ENCODE measurements at places on chromosomes 6 and 20.

DNA sequence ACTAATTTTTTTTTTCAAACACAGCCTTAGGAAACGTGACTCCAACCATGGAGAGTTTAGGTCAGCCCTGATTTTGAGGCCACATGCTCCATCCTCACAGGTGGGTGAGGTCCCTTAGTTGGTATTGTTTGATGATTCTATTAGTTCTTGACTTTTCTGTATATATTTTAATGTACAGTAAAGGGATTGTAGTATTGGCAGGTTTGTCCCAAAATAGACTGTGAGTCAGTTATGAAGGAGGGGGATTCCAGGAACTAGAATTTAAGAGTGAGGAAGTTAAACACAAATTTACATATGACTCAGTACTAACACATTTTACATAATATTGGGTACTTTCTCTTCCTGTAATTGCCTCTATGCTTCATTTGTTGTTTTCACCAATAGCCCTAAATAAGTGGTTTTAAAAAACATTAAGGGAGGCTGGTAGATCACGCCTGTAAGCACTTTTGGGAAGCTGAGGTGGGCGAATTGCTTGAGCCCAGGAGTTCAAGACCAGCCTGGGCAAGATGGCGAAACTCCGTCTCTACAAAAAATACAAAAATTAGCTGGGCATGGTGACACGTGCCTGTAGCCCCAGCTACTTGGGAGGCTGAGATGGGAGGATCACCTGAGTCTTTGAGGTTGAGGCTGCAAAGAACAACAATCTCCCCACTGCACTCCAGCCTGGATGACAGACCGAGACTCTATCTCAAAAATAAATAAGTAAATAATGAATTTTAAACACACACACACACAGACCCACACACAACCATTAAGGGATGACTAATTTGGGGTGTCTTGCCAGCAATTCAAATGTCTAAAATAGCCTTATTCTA lies 81.8 kb downstream of the SGK1 start:
- DNase-seq = no peak

DNA sequence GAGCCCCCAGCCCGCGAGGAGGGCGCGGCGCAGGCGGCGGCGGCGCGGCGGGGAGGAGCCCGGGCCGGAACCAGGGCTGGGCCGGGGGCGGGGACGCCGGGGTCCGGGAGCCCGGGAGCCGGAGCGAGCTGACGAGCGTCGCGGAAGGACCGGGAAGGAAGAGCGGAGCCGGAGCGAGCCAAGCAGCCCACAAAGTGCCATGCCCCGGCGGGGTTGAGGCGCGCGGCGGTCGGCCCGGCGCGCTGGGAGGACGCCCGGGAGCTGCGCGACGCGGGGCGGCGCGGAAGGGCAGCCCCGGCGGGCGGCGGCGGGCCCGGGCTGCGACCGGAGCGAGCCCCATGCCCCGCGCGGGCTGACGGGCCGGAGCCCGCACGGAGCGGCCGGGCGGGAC lies 289 bp downstream of the FOXP4 start:
- no peak for DNase-seq

- no peak for DNase-seq
Measured at GRCh38 chr20:38435555-38435939, 419 bp upstream of the SNHG17 start.

- no peak for DNase-seq
Measured at GRCh38 chr6:20252311-20252710, 40.0 kb upstream of the MBOAT1 start.

DNA sequence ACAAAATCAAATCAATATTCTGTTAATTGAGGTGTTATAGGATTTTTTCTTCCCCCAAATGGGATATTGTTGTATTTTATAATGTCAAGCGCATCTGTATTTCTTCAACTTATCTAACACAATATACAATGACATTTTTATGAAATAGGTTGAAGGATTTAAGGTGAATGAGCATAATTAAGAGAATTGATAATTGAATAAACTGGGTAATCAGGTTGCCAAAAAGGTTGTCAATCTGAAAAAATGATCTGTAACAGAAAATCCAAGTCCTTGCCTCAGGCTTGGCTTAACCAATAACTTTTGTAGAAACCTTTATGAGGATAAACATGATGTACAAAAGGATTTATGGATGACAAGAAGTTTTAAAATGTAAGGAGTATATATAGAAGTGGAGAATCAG lies 1101.7 kb upstream of the EYS start:
- DNase-seq = no peak

GRCh38 chr20:32886652-32887051 lies 27.9 kb downstream of the EFCAB8 start:
- DNase-seq = no peak

GRCh38 chr6:18493382-18493891 lies 106.3 kb downstream of the RNF144B start:
- DNase-seq = no peak

GRCh38 chr20:48695255-48695654 lies 132.5 kb downstream of the PREX1 start:
- DNase-seq = no peak

DNA sequence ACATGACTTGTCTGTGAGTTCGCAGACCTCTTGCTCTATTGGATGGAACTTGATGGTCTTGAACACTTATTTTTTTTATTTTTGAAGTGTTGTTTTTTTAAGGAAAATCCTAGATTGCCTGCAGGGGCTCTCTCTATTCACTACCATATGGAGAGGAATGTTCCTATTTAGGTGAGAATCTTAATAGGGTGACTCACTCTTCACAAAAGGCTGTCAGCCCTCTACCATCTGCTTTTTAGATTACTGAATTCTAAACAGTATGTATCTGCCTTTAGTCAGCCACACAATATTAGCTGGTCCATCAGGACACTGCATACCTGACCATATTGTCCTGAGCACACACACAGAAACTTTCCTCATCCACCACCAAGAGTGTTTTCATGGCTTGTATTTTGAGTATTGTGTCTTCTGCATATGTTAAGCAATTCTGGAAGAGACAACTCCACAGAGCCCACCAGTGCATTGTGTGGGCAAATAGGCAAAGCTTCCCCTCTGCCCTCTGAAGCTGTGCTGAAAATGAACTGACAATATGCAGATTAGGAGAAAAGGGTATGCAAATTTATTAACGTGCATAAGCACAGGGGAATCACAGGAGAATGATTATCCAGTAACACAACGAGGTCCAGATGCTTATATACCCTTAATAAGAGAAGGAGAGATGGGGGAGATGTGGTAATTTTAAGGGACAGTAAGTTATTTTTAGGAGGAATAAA lies 6.6 kb upstream of the BTBD9 start:
- DNase-seq = no peak

DNA sequence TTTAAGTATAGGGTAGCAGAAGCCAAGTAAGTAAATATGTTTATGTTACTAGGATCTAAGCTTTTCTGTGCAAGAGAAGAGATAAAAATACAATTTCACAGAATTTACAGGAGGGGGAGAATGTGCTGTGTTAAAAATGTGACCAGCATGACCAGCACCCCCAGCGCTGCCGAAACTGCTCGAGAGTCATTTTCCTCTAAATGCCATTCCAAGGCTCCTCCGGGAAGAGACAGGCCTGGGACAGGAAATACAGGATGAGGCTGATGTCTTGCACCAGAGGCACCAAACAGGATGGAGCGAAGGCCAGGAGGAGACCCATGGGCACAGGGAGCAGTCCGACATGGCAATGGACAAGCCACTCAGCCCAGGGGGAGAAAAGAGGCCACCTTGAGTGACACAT lies 21.1 kb downstream of the TAF4 start:
- DNase-seq = no peak

- DNase-seq = no peak
Measured at GRCh38 chr6:133894369-133894768, 5.5 kb downstream of the TCF21 start.

- no peak for DNase-seq
Measured at GRCh38 chr6:2129182-2129621, 116.2 kb downstream of the GMDS start.

DNA sequence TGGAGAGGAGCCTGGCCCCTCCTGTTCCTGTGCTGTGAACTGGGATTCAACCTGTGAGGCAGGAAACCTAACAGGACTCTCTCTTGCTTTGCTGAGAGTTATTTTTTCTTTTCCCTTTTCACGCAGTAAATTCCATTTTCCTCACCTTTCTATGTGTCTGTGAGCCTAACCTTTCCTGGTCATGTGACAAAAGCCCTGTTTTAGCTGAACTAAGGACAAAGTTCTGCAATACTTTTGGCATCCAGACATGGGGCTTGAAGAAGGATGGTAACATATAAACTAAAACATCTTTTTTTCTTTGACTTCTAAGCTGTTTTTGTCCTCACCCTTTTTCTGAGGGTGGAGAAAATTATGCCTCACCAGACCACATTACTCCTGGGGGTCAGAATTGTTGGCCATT lies 368.5 kb downstream of the HTR1B start:
- DNase-seq = no peak

- DNase-seq = no peak
Measured at GRCh38 chr20:1600736-1601135, 19.1 kb downstream of the SIRPB1 start.

- no peak for DNase-seq
Measured at GRCh38 chr6:62390401-62390800, 104.4 kb upstream of the KHDRBS2 start.

DNA sequence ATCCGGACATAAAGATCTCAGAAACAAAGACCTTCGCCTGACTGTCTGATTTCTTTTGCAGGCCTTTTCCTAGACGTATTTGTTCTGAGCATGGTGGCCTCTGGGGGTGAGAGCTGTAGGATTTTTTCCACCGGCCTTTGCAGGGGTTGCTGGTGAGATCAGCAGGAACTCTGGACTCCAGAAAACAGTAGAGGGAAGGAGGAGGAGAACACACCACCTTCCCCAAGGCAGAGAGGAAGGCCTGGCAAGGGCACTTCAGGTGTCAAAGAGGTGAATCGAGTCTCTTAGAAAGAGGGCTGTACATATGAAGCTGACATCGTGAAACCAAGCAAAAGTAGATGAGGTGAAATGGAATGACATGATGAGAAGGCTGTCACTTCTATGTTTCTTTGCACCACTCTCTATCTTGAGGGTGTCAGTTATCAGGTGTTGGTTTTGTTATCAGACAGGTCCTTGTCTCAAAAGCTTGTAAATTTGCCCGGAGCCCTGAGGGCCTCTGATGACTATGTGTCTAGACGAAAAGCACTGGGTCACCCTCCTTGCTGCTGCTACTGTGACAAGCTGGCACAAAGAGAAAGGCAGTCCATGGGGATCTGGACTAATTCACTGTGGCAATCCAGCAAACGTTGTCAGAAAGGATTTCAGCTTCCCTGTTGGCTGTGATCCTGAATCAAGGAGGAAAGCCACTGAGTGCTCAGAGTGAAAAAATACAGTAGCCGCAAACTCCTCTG lies 91.3 kb upstream of the MAP3K7 start:
- DNase-seq = no peak

GRCh38 chr6:148179786-148180185 lies 162.9 kb upstream of the SASH1 start:
- no peak for DNase-seq

GRCh38 chr6:167952512-167952859 lies 45.0 kb upstream of the KIF25 start:
- no peak for DNase-seq

GRCh38 chr6:119037941-119038623 lies 40.4 kb downstream of the FAM184A start:
- no peak for DNase-seq

DNA sequence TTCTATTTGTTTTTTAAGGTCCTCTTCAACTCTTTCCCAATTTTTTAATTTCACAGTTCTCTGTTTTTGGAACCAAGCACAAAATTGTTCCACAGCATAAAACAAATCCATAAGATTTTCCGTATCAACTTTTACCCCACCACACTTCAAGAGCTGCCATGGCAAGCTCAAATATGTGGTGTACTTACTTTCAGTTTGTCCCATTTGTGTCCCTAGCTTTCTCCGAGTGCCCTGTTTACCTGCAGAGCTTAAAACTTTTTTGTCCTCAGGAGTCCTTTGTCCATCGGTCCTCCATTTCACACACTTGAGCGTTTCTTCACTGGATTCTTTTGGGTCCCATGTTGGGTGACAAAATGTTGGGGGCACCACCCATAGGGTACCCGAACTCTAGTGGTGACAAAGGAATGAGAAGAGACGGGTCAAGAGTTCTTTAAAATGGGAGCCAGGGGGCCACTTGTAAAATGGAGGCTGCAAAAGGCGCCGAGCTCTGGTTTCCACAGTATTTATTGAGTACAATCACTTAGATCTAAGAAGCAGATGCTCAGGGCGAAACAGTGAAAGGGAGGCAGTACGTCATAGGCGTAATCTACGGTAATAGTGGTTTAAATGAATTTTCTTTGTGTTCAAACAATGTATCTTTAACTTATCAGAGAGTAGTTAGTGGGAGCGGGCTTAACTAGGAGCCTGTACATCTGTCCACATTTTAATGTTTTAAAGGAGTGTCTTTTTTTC lies 39.8 kb upstream of the SERINC1 start:
- no peak for DNase-seq

DNA sequence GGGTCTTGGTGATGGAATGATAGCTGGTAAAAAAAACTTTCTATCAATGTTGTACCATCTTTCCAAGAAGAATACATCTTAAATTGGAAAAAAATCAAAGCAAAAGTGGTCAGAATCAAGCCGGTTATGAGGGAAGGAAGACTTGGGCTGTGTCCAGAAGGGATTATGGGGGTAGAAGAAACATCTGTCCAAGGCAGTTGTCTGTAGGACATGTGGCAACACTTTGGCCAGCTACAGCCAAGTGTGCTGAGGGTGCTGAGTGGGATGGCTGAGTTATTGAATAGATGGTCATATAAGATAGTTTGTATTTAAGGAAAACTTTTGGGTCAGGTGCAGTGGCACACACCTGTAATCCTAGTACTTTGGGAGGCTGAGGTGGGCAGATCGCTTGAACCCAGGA lies 38.4 kb downstream of the INSM1 start:
- no peak for DNase-seq

- no peak for DNase-seq
Measured at GRCh38 chr6:112223070-112223861, 31.1 kb downstream of the LAMA4 start.

- DNase-seq = no peak
Measured at GRCh38 chr20:19969507-19970255, 47.5 kb upstream of the NAA20 start.

DNA sequence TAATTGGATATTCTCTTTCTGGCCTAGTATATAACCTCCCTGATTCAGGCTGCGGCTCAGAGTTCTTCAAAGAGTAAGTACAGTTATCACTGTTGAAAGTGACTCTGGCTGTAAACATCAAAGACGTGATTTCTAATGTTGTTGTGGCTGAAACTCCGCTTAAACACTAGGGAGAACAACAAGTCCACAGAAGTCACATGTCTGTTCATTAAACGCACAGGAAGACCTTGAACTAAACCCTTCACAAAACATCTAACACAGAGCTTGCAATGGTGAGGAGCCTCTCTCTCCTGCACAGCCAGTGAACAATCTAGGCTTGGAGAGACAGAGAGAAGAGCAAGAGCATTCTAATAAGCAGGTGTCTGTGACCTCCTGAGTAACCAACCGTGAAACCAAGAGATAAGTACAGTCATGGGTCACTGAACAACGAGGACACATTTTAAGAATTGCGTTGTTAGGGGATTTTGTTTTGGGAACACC lies 249.3 kb downstream of the PRKN start:
- DNase-seq = no peak

GRCh38 chr6:51885957-51886356 lies 201.5 kb downstream of the PKHD1 start:
- no peak for DNase-seq

- DNase-seq = no peak
Measured at GRCh38 chr6:25934735-25935313, 4.3 kb upstream of the SLC17A2 start.

- DNase-seq = no peak
Measured at GRCh38 chr20:39311851-39312506, 349.8 kb downstream of the DHX35 start.

- no peak for DNase-seq
Measured at GRCh38 chr6:19571176-19571575, 266.0 kb upstream of the ID4 start.
